ENCODE measurements at places on chromosomes 11 and 22. TPM values are rescaled to one million over a fixed set of nuclear protein-coding genes. Genes with fewer than 3 reads are reported as not detected.

OVOL1 gene
- not detected for total RNA-seq

NLRP14 gene
- not detected for total RNA-seq

BTBD18 gene
- total RNA-seq, result not detected

ABTB2 gene
- total RNA-seq, result 0.70 TPM

SYVN1 gene
- 19.7 TPM for total RNA-seq

MN1 gene
- total RNA-seq, result 0.47 TPM

Measured in smooth muscle cell of the coronary artery (primary cell).